ENCODE measurements at places on chromosomes 16 and 17.

GRCh38 chr16:65384441-65384840 lies 262.6 kb upstream of the CDH11 start:
- no peak for DNase-seq

DNA sequence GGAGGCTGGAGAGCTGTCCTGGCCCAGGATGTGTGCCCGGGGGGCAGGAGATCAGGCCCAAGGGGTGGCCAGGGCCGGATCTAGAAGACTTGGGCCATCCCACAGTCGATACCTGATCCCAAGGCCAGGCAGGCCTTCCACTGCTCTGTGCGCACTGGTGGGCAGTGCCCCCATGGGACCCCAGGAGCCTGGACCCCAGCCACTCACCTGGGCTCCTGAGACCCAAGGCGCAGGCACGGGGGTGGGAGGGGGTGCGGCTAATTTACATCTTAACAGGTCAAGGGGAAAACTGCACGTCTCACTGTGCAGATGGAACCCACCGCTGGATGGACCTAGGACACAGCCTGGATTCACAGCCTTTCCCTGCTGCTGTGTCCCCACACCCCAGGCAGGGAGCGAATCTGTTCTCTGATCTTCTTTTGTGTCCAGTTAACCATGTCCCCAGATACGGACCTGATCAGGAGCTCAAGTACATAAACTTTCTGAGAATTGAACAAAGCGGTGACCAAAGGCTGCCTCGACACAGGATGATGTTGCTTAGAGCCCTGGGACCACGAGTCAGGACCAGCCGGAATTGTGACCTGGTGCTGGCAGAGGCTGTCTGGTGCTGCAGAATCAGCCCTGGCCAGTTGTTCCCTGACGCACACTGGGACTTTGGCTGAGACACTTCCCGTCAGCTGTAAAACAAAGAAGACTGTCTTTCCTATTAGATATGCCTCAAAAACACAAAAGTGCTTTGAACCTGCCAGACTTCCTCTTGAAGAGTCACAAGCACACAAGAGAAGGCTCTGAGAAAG lies 60.6 kb downstream of the TNFRSF13B start:
- no peak for DNase-seq

DNA sequence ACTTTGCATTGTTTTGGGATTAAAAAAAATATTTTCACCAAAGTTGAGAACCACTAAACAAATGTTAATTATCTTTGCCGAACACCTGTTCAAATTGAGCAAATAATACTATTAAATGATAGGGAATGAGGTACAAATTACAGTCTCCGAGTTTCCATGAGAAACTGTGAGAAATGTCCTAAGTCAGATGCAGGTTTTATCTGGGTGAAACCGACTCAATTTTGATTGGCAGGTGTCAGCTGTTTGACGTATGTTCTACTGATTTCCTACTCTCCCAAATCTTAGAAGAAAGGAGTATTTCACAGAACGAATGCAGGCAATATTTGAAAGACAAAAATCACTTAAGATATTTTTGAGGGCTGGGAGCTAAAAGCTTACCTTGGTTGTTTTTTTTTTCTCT lies 622.0 kb upstream of the GOT2 start:
- DNase-seq = no peak

- peak; percentile 93 for DNase-seq
Measured at GRCh38 chr16:3152277-3152990, 17.6 kb downstream of the ZNF213 start.

- DNase-seq = no peak
Measured at GRCh38 chr16:72198021-72198711, 26.2 kb upstream of the PMFBP1 start.

DNA sequence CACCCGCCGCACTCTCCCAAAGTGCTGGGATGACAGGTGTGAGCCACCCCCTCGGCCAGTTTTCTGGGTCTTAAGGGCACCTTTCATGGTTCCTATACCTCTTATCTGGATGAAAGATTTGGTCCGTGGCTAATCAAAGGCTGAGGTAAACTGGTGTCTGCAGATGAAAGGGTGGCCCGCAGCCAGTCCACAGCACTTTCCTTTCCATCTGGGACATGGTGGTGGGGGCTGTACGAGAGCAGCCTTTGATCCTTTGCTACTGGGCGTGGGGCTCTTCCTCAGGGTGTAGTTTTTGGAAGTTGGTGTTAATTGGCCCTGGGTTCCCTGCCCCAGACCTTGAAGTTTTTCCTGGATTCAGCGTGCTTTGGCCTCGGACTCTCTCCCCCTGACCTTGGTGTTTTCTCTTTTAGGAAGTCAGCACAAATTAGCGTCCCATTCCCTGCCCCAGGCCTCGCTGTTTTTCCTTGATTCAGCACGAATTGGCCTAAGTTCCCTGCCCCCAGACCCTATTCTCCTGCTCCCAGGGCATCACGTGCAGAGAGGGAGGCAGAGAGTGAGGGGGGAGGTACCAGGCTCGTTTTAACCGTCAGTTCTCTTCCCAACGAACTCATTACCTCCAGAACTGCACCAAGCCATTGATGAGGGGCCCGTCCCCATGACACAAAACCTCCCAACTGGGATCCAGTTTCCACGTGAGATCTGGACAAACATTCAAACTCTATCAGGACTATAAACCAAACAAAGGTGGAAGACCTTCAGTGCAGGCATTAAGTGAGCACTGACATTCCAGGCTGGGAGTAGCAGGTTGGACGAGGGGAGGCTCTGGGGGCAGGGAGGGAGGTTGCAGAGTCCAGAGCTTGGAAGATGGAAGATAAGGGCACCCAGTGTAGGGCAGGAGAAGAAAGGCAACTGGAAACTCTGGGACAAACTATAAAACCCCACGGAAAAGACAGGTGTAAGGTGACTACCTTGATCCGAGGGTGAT lies 11.6 kb downstream of the DPEP1 start:
- no peak for DNase-seq

DNA sequence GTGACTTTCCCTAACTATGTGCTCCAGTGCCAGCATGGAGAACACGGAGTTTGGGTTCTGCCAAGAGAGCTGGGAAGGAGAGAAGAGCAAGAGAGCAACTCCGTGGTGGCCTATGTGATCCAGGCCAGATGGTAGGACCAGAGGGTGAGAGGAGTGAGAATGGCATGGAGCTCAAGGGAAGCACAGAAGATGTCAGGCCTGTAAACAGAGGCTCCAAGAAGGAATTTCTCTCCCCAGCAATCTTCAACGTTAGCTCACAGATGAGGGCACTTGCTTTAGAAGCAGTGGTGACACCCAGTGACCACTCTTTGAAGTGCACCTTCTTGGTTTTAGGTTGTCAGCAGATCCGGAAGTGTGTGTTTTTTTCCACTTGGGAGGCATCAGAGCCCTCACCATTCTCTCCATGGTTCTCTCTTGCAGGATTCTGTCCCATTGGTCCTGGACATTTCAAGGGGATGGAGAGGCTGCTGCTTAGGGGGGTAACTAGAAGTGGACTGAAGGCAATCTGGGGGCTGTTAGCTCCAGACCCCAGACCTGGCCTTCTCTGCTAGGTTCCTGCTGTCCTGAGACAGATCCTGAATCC lies 18.1 kb upstream of the TMEM98 start:
- peak; percentile 53 for DNase-seq

DNA sequence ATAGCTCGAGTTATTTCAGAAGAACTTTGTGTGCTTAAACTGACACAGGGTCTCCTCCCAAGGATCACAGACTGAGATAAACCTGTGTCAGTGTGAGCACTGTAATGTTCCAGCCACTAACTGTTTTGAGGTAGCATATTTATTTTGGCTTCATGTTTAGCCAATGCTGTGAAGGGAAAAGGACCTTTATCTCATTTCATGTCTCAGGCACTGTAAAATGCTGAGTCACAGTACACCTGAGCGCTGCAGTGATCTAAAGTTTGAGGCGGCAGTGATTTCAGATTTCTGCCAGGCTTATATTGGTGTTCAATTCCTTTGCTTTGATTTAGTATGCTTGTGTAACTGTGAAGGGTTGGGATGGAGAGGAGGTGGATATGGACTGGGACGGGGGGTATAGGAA lies 3.1 kb upstream of the DNAJA2 start:
- DNase-seq = no peak

DNA sequence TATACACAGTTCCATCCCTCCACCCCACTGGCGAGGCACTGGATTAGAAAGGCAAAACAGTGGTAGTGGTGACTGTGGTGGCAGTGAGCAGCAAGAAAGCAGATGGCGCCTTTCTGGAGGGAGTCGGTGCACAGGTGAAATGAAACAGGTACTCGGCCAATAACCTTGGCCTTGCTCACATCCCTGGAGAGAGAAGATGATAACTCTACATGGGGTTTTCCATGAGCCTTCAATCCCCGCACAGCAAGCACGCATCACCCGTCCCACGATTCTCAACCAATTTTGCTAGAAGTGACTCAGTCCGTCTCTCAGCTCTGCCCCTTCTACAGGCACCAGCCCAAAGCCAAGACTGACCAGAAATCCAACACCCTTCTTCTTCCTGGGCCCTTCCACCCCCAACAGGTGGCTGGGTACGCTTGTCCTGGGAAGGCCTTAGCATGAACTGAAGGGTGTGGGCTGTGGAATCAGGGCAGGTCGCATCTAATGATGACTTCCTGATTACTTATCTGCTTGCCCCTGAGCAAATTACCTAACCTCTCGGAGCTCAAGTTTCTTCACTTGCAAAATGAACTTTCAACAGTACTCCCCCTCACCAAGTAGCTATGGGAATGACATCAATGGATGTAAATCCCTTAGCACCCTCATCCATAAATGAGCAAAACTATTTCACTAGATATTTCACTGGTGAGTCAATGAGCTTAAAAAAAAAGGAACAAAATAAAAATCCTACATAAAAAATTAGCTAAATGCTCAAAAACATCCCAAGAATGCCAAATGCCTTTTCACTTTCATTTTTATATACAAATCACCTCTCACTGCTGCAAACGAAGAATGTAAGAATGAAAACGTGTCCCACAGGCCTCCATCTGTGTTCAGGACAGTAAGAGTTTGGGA lies 18.0 kb downstream of the XPO6 start:
- peak; percentile 52 for DNase-seq

GRCh38 chr17:40906613-40907012 lies 21.6 kb upstream of the KRT20 start:
- no peak for DNase-seq

DNA sequence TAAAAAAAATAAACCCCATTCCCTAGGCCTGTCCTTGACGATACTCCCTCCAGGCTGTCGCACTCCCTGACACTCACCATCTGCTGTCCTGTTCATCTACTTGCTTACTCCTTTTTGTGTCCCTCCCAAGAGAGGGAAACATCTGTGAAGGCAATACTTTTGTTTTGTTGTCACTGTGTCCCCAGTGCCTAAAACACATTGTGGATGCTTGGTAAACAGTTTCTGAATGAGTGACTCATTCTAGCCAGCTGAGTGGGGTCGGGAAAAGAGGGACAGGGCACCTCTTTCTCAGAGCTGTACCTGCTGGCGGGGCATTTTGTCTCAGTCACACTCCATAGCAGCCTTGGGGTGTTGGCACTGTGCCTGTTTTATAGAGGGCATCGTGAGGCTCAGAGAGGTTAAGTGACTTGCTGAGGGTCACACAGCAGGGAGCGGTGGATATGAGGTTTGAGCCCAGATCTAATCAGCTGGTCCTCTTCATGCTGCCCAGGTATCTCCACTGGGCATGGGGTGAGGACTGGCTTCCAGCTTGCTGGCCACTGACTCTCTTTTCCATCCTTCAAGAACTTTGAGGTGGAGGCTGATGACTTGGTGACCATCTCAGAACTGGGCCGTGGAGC lies 15.6 kb downstream of the MAP2K3 start:
- no peak for DNase-seq

DNA sequence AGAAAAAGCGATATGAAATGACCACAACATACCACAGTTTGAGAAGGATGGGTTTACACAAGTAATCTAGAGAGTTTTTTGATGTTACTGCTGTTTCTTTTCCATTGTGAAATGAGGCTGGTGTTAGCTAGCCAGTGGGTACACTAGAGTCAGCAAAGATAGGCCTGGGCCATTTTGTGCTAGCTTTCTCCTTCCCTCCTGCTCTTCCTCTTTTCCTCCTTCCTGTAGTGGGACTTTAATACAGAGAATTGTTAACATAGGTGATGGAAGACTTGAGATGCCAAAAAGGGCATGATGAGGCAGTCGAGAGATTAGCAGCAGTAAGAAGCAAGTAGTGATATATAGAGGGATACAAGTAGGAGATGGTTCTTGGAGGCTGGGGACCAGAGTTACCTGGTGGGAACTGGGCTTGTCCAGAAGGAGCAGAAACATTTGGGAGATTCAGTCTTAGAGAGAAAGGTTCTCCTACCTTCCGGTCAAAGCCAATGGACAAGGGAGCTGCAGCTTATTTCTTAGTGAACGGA lies 7.7 kb downstream of the NSRP1 start:
- DNase-seq = no peak

DNA sequence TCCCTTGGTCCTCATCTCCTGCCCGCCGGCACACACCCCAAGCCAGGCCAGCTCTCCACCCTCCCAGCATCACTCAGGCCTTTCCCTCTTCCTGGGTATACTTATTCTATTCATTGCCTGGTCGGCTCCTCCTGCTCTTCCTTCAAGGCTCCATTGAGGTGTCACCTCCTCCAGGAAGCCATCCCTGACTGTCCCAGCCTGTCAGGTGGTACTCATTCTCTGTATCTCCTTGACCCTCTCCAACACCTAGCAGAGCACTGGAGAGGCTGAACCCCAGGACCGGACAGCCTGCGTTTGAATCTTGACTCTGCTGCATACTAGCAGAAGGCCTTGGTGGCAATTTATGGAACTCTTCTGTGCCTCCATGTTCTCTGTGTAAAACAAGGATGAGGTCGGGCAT lies 428 bp upstream of the TNFRSF13B start:
- no peak for DNase-seq

- peak; percentile 57 for DNase-seq
Measured at GRCh38 chr16:19502395-19503131, 19.3 kb downstream of the GDE1 start.

DNA sequence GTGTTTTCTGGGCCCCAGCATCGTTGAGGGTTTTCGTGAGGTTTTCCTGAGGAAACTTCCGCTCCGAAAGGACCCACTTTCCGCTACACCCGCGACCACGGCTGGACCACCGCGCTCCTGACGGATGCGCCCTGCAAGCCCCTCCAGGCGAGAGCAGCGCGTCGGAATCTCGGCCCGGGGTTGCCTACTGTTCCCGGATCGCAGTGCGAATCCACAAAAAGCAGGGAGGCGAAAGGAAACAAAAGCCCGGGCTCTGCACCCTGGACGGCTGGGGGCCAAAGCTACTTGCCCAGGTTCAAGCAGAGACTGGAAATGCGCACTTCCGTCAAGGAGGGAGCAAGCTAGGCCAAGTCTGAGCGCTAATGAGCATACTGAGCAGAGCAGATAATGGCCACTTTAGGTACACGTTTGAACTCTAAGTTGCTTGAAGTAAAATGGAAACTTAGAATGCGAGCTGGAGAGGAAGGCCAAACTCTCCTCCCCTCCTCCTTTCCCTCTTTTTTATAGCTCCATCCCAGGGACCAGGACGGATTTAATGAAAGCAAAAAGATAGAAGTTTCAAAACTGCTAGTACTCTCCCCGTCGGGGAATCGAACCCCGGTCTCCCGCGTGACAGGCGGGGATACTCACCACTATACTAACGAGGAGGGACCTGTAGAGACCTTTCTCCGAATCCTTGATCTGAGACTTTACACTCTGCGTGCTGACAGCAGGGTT lies 11.4 kb upstream of the AURKB start:
- peak; percentile 89 for DNase-seq

DNA sequence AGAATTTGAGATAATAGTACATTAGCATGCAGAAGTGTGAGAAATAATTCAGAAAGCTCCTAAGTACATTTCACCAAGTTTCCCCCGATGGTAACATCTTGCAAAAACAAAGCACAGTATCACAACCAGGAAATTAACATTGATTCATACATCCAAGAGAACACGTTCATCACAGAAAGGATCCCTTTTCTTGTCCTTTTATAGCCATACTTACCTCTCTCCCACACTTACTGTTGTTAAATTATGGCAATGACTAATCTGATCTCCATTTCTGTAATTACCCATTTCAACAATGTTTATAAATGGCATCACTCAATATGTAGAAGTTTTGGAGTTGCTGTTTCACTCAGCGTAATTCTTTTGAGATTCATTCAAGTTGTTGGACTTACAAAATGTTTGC lies 1260.0 kb downstream of the CDH8 start:
- DNase-seq = no peak

All from stimulated activated CD4-positive, alpha-beta T cell treated with anti-CD3 and anti-CD28 coated beads, Interleukin-1b, Interleukin-23, amount 100 ng/mL, for 48 hours (primary cell).